Ascending aorta (tissue), 2 donors: ENCODE measurements at places on chromosomes 3 and 15.
A peak's percentile ranks its signal among the peaks of the same experiment; 100 is the strongest.

GRCh38 chr3:42165211-42165610 is 74.1 kb downstream of the TRAK1 start:
- H3K27me3 ChIP-seq, result no peaks in the 10 kb centered on the region
- H3K4me3 ChIP-seq, result no peak overlapping the region
- H3K36me3 ChIP-seq, result no peaks in the 10 kb centered on the region
- no peak overlapping the region for H3K27ac ChIP-seq

DNA sequence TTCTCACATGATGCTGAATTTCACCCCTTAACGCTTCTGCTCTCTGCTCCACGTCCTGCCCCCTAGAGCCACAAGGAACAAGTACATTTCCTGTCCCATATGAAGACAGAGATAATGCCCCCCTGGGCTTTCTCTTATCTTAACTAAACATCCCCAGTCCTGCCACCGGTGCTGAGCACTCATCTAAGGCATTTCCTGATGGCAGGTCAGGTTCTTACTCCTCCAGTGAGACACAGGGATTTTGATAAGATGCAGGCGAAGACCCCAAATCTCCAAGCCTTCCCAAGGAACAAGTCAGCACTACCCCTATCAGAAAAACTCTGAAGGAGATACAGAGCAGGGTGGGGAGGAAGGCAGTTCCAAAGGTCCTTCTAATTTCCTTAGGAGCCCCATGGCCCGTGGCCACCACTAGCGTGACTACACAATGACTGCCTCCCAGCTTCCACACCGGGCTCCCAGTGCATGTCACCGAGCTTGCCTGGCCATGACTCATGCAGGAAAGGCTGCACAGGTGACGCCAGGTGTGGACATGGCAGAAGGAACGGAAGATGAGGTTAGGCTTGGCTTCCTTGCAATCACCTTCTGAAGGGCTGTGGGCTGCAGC is 152.9 kb downstream of the XXYLT1 start:
- DNase-seq, result no peak
- no peaks in the 10 kb centered on the region for H3K36me3 ChIP-seq
- H3K4me3 ChIP-seq, result no peak overlapping the region
- H3K27ac ChIP-seq, result no peak overlapping the region
- no peaks in the 10 kb centered on the region for H3K4me1 ChIP-seq

- no peaks in the 10 kb centered on the region for H3K27me3 ChIP-seq
- H3K36me3 ChIP-seq, result no peaks in the 10 kb centered on the region
- no peak overlapping the region for H3K27ac ChIP-seq
- no peaks in the 10 kb centered on the region for H3K4me1 ChIP-seq
- no peak overlapping the region for H3K4me3 ChIP-seq
These were observed 476.0 kb upstream of the TBL1XR1 start for GRCh38 chr3:177673112-177673914.

DNA sequence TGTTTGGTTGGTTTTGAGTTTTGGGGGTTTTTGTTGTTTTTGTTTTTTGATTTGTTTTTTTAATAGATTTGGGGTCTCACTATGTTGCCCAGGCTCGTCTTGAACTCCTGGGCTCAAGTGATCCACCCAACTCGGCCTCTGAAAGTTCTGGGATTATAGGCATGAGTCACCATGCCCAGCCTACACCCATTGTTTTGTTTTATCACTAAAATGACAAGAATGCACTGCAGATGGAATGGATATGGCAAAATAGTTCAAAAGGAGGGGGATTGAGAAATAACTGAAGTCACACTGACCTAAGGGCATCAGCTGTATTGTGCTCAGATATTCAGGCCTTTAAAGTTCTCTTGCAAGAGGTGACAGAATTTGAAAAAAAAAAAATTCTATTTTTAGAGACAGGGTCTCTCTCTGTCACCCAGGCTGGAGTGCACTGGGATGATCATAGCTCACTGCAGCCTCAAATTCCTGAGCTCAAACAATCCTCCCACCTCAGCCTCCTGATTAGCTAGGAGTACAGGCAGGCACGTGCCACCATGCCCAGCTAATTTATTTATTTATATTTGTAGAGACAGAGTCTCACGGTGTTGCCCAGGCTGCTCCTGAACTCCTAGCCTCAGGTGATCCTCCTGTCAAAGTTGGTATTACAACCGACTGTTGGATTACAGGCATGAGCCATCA is 4.4 kb upstream of the RASA2 start:
- no peak overlapping the region for H3K27ac ChIP-seq
- no peak for DNase-seq
- no peak overlapping the region for H3K4me3 ChIP-seq
- peaks cover 4% of the 10 kb centered on the region for H3K4me1 ChIP-seq

DNA sequence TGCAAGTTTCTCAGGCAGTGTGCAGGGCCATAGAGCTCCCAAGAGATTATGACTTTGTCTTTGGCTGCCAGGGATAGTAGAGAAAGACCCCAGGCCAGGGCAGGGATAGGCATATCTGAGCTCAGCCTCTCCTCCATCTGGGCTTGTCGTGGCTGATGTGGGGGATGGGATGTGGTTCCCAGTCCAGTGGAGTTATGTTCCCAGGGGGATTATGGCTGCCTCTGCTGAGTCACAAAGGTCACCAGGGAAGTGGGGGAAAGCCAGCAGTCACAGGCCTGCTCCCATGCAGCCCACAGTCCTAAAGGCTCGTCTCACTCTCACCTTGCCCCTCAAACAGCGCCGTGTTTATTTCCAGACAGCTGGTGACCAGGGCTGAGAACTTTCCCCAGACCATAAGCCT is 354.9 kb downstream of the SI start:
- H3K36me3 ChIP-seq, result no peaks in the 10 kb centered on the region
- H3K27me3 ChIP-seq, result no peaks in the 10 kb centered on the region
- H3K27ac ChIP-seq, result no peak overlapping the region
- DNase-seq, result no peak
- H3K4me3 ChIP-seq, result no peak overlapping the region

- H3K27ac ChIP-seq, result peak overlapping the region; percentile 19
- DNase-seq, result no peak
- peaks cover 19% of the 10 kb centered on the region for H3K4me1 ChIP-seq
- no peaks in the 10 kb centered on the region for H3K27me3 ChIP-seq
These were observed 9.5 kb downstream of the CHSY1 start for GRCh38 chr15:101242160-101242998.

GRCh38 chr3:87047852-87048251 is 56.9 kb upstream of the VGLL3 start:
- H3K27me3 ChIP-seq, result no peaks in the 10 kb centered on the region
- H3K4me3 ChIP-seq, result no peak overlapping the region
- no peaks in the 10 kb centered on the region for H3K4me1 ChIP-seq
- H3K27ac ChIP-seq, result no peak overlapping the region
- no peak for DNase-seq

GRCh38 chr3:134607054-134608022 is 43.5 kb downstream of the KY start:
- H3K4me3 ChIP-seq, result no peak overlapping the region
- no peaks in the 10 kb centered on the region for H3K36me3 ChIP-seq
- H3K27me3 ChIP-seq, result no peaks in the 10 kb centered on the region
- no peaks in the 10 kb centered on the region for H3K4me1 ChIP-seq
- no peak overlapping the region for H3K27ac ChIP-seq
- DNase-seq, result peak; percentile 41

DNA sequence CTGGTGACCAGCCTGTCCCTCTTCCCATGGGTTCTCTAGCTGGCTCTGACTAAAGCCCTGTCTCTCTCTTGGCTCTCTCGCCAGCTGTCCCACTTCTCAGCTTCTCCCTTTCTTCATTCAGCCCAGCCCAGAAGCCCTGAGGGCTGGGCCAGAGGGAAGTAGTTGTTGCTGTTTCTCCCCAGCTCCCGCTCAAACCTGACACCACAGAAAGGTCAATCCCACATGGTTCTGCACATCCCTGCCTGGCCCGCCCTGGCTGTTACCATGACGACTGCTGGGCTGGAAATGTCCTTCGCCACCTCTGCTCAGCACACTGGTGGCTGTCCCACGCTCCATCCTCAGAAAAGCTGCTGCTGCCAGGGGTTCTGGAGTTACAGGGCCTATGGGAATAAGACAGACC is 25.9 kb downstream of the CCDC32 start:
- no peak for DNase-seq
- no peaks in the 10 kb centered on the region for H3K36me3 ChIP-seq
- no peaks in the 10 kb centered on the region for H3K27me3 ChIP-seq
- no peaks in the 10 kb centered on the region for H3K4me1 ChIP-seq

- H3K27ac ChIP-seq, result peak overlapping the region; percentile 98
- no peak for DNase-seq
- peak overlapping the region; percentile 66 for H3K4me3 ChIP-seq
- H3K27me3 ChIP-seq, result no peaks in the 10 kb centered on the region
- peaks cover 3% of the 10 kb centered on the region for H3K4me1 ChIP-seq
These were observed 517.2 kb downstream of the FOXP1 start for GRCh38 chr3:71066356-71066755.

GRCh38 chr15:70703096-70703878 is 60.1 kb downstream of the UACA start:
- H3K4me1 ChIP-seq, result no peaks in the 10 kb centered on the region
- DNase-seq, result no peak
- H3K27ac ChIP-seq, result peak overlapping the region; percentile 73
- H3K36me3 ChIP-seq, result no peaks in the 10 kb centered on the region
- peak overlapping the region; percentile 57 for H3K4me3 ChIP-seq

- H3K36me3 ChIP-seq, result no peaks in the 10 kb centered on the region
- no peak overlapping the region for H3K4me3 ChIP-seq
- H3K27ac ChIP-seq, result no peak overlapping the region
- H3K27me3 ChIP-seq, result no peaks in the 10 kb centered on the region
These were observed 161.3 kb upstream of the TLE3 start for GRCh38 chr15:70259028-70259424.

DNA sequence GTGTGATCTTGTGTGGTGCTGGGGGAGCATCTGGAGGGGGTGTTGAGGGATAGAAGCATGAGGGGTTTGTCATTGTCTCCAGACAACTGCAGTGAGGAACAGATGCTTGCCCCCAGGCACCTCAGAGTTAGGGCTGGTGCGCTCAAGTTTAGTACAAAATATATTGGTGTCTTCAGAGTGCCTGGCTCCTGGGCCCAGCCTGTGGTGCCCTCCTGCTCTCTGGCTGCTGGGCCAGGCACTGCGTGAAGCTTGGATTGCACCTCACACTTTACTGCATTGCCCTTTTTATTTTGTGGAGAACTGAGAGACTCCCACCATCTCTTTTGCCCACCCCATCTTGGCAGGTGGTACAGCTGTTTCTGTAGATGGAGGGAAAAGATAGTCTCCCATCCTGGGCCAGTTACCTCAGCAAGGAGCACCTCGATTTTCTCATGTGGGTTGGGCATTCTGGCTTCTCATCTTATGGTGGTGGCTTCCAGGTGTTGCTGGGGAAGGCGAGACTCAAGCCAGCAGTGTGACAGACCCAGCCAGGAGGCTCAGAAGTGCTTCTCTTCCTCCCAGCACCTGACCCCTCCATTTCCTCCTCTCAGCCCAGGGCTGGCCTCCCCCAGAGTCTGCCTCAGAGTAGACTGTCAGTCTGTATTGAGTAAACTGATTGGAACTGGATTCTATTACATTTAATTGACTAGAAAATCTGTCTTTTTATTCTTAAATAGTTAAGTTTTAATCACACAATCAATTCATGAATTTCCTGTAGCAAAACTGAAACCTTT is 140.5 kb downstream of the DNAJB8 start:
- no peaks in the 10 kb centered on the region for H3K4me1 ChIP-seq
- H3K27me3 ChIP-seq, result no peaks in the 10 kb centered on the region
- peak; percentile 25 for DNase-seq
- no peak overlapping the region for H3K4me3 ChIP-seq
- no peak overlapping the region for H3K27ac ChIP-seq

DNA sequence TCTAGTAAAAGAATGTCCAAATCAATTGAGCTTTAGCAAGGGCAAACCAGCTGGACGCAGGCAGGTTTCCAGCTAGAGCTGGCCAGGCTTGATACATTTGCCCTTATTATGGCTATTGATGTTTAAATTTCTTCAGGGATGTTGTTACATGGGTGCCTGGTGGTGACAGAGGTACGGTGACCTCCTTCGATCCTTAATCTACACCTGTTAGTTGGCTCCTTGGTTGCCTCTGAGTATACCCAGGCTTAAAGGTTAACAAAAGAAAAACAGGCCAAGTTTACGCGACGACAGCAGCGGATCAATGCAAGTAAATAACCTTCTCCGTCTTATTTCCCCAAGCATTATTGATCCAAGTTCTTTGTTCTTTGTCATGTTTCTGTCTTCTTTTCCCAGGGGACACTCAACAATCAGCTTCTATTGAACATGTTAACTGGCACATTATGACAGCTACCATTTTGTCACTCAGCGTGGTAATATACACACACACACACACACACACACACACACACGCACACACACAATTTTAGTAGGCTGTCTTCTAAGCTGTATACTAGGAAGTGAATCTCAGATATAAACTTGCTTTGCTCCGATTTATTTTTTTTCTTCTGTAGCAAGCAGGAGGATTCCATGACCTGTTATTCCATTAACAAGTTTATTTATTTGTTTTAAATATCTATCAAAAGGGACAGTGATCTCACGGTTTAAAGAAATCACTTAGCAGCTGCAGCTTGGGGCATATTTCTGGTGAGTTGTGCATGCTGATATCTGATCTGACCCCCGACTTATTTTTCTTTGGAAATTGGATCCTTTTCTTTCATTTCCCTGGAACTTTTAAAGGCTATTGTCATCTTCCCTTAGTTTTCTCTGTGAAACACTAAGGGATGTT is 844.7 kb downstream of the MCTP2 start:
- H3K27ac ChIP-seq, result no peak overlapping the region
- no peaks in the 10 kb centered on the region for H3K27me3 ChIP-seq
- no peaks in the 10 kb centered on the region for H3K4me1 ChIP-seq
- no peak overlapping the region for H3K4me3 ChIP-seq
- no peaks in the 10 kb centered on the region for H3K36me3 ChIP-seq

DNA sequence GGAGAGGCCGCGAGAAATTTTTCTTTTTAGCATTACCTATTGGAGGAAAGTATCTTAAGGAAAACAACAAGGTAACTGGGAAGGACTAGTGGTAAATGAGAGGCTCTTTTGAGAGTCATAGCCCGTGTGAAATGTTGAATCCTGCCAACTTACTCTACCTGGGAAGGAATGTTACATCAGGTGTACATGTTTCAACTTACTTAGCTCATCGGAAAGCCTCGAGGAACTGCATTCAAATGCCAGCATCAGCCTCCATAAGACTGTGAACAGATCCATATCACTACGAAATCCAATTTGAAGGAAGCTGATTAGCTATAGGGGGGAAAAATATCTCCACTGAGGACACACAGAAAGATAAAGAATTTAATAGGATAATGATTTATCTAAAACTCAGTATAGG is 72.3 kb upstream of the PDZRN3 start:
- H3K4me3 ChIP-seq, result no peak overlapping the region
- no peaks in the 10 kb centered on the region for H3K4me1 ChIP-seq
- no peak for DNase-seq
- no peaks in the 10 kb centered on the region for H3K27me3 ChIP-seq
